ENCODE measurements at places on chromosomes 5 and 9.

GRCh38 chr5:32612134-32612888 lies 27.0 kb downstream of the SUB1 start:
- DNase-seq, result no peak

- no peak for DNase-seq
Measured at GRCh38 chr9:92657296-92658094, 12.4 kb downstream of the IPPK start.

- DNase-seq, result no peak
Measured at GRCh38 chr5:95842854-95843544, 20.5 kb upstream of the GLRX start.

- no peak for DNase-seq
Measured at GRCh38 chr9:125963932-125964331, 216.8 kb downstream of the PBX3 start.

DNA sequence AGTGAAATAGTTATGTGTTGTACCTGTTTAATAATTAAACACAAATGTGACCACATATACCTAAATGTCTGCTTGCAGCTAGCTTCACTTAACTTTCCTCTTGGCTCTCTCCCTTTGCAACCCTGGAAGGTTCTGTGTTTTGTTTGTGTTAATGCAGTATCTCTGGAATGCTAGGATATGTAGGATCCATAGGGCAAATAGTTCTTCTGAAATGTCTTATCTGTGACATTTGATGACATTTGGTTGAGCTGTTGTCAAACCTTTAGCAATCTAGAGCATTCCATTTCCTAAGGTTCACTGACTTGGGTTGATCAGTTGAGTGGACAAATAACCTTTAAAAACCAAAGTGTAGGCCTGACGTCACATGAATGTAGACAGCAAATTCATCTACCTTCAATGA lies 21.8 kb downstream of the CTNNA1 start:
- no peak for DNase-seq

- DNase-seq, result no peak
Measured at GRCh38 chr5:126004636-126005035, 418.6 kb upstream of the GRAMD2B start.

DNA sequence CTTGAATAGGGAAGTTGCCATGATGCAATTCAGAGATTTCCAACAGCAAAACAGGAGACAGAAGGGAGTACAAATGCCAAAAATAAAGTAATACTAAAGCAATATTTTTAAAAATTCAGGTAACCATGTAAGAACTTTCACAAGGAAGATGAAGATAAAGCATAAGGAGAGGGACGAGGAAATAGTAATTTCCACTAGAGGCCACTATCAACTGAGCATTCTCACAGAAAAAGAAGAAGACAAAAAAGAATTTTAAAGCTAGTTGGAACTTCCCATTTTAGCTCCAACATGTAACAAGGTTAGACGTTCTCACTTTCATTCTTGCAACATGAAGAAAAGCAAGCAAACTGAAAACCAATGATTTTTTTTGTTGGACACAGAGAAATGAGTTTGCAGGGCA lies 779.9 kb upstream of the CDH6 start:
- DNase-seq, result no peak

- no peak for DNase-seq
Measured at GRCh38 chr9:95506428-95506677, 10.4 kb downstream of the PTCH1 start.

- DNase-seq, result no peak
Measured at GRCh38 chr5:175321927-175322532, 122.0 kb downstream of the DRD1 start.

GRCh38 chr5:139105621-139106071 lies 92.5 kb downstream of the SIL1 start:
- no peak for DNase-seq

- no peak for DNase-seq
Measured at GRCh38 chr9:128412120-128412790, 8.4 kb upstream of the CERCAM start.

GRCh38 chr5:117302473-117302872 lies 727.9 kb upstream of the SEMA6A start:
- DNase-seq, result no peak

DNA sequence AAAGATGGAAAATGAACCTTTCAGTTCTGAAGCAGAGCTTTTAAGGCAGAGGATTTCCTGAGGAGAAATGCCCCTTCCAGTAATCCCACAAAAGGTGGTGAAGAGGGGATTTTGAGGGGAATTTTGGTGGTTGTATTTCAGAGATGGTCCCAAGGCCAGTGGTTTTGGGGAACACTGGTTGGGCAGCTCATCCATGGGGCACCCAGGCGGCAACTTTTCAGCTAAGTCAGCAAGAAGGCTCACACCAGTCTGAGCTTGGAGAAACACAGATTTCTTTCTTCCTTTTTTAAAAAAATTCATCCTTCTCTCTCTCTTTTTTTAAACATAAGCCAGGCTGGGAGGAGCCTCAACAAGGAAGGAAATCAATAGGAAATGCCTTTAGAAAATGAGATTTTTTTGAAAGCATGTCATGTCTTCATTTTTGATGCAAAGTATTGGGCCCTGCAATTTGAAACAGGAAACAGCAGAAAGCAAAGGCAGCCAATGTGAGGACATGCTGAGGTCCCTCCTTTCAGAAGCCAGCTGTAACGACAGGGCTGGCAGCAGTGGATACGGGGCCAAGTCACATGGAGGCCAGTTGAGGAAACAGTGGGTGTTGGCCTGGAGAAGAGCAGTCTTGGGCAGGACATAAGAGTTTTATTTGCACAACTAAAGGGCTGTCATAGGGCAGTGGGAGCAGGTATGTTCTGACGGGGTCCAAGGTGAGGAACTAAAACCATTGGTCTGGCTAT lies 155.3 kb upstream of the KLF4 start:
- no peak for DNase-seq
